GM12892 (cell line): ENCODE measurements at places on chromosomes 7 and 10.

DNA sequence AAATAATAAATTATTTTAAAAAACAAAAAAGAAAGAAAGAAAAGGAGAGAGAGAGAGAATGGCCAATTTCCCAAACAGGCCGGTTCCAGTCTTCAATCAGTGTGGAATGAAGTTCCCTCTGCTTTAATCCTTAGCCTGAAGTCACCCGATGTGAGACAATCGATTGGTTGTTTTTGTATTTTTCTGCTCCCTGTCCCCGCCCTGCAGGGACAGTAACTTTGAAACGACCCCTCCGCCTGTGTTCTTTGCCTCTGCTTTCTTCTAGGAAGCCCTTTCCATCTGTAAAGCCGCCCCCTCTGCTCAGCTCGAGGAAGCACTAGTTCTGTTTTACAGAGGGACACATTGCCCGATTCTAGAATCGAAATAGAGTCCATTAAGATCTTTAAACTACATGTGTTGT lies 33.4 kb downstream of the FOXL3 start:
- no peak for DNase-seq

- DNase-seq: no peak
Observed at GRCh38 chr10:63416376-63416775, 49.4 kb downstream of the JMJD1C start.

- no peak for DNase-seq
Observed at GRCh38 chr10:93915598-93915997, 21.8 kb downstream of the SLC35G1 start.

- DNase-seq: no peak
Observed at GRCh38 chr7:146736446-146737190, 620.0 kb downstream of the CNTNAP2 start.

DNA sequence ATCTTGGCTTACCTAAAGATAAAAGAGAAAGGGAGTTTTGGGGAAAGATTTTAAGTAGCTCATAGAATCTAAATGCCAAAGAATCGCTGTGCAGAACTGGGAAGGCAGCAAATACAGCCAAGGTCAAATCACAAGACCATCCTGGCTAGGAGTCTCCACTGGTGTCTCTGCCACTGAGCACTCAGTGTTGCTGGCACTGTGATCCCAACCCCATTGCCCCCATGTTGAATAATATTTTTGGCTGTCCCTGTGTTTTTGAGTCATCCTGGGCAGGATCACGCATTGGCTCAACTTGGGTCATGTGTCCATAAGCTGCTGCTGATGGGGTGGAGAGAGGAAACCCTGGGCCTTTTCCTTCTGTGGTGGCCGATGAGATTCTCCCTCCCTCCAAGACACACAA lies 21.2 kb downstream of the TLX1 start:
- no peak for DNase-seq

DNA sequence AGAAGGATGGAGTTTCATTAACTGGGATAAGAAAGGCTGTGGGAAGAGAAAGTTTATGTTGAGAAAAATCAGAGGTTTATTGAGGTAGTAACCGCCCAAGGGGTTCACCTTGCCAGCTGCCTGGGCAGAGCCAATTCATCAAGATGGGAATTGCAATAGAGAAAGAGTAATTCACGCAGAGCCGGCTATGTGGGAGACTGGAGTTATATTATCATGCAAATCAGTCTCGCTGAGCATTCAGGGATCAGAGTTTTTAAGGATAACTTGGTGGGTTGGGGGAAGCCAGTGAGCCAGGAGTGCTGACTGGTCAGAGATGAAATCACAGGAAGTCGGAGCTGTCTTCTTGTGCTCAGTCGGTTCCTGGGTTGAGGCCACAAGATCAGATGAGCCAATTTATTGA lies 70.6 kb downstream of the MALRD1 start:
- DNase-seq: no peak

- no peak for DNase-seq
Observed at GRCh38 chr7:42730586-42730985, 181.3 kb downstream of the C7orf25 start.

DNA sequence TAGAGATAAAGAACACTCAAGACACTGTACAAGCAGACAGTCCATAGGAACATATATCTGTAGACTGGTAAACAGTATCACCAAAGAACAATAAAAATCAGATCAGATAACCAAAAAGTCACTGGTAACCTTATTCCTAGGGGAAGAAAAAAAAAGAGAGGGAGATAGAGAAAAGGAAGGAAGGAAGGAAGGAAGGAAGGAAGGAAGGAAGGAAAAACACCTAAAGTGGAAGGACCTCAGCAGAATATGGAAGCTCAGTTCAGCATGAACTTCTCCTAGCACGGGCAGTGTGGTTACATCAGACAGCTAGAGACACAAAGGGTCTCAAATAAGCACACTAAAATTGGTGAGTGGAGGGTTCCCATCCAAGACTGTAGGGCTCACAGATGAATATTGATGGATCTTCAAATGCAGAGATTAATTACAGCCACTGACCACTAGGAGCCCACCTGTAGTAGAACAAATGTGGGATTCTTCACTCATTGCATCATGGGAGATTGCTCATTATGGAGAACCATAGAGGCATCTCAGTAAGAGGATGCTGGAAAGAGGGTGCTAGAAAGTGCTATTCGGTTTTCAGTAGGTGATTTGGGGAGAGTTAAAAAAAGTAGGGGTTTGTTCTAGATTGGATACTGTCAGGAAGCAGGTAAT lies 293.4 kb upstream of the C7orf33 start:
- no peak for DNase-seq

DNA sequence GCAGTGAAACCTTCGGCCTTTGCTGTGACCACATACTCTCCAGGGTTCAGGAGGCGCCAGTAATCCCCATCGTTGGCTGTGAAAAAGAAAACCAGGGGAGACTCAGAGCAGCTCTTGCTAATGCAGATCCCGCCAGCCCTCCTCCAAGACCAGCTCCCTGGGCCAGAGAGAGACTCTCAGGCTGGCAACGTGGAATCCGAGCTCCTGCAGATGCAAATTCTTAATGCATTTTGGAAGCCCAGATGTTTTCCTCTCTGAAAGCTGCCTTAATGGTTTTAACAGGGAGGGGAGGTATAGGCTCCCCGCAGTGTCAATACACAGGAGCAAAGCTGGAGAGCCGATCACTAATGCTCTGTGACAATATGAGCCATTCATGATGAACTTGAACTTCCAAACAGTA lies 80.8 kb downstream of the GPR26 start:
- DNase-seq: no peak

- DNase-seq: no peak
Observed at GRCh38 chr7:2306688-2307087, 7.6 kb downstream of the SNX8 start.

DNA sequence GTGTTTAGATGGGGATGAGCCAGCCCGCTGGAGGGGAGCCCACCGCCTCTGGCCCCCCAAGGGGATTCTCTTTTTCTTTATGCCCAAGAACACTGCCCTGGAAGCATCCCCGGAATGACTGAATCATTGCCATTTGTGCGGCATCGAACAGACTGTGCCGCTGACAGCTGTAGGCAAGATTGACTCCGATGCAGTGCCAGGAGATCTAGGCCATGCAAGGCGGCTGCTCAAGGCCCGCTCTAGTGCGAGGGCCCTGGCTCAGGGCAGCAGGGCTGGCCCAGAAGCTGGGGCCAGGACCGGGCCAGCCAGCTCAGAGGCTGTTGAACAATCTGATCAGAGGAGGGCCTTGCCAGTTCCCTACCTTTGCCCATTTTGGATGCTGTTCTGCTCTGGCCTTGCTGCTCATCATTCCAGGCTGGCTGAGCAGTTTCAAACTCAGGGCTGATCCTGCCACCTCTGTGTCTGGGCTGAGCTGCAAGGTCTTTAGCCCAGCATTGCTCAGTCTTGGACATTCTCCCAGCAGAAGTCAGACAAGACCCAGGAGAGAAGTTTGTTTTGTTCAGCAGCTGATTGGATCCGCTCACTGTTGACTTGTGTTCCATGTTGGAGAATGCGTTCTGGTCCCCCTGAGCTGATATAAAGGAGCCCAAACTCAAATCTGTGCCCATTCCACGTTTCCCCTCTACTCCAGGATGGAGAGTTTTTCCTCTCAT lies 485.3 kb upstream of the GALNT17 start:
- no peak for DNase-seq

DNA sequence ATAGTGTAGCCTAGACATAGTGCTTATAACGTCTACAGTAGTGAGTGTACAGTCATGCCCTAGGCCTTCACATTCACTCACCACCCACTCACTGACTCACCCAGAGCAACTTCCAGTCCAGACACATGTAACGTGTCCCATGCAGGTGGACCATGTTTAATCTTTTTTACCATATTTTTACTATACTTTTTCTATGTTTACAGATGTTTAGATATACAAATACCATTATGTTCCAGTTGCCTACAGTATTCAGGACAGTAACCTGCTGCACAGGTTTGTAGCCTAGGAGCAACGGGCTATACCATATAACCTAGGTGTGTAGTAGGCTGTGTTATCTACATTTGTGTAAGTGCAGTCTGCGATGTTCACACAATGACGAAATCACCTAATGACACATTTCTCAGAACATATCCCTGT lies 11.0 kb downstream of the MPP7 start:
- DNase-seq: no peak

DNA sequence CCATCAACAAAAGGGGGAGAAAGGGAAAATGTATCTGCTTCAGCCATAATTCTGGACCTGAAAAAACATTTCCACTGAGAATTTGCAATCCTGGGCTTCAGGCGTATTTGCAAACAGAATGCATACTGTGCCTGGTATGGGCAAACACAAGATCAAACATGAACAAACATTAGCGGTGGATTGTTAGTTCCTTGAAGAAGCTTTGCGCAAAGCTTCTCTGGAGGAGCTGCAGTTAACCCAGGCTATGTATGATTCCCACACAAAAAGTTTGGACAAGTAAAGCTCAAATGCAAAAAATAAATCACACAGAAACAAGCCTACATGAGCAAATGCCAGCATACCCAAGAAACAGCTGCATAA lies 20.4 kb upstream of the HILPDA start:
- DNase-seq: no peak

DNA sequence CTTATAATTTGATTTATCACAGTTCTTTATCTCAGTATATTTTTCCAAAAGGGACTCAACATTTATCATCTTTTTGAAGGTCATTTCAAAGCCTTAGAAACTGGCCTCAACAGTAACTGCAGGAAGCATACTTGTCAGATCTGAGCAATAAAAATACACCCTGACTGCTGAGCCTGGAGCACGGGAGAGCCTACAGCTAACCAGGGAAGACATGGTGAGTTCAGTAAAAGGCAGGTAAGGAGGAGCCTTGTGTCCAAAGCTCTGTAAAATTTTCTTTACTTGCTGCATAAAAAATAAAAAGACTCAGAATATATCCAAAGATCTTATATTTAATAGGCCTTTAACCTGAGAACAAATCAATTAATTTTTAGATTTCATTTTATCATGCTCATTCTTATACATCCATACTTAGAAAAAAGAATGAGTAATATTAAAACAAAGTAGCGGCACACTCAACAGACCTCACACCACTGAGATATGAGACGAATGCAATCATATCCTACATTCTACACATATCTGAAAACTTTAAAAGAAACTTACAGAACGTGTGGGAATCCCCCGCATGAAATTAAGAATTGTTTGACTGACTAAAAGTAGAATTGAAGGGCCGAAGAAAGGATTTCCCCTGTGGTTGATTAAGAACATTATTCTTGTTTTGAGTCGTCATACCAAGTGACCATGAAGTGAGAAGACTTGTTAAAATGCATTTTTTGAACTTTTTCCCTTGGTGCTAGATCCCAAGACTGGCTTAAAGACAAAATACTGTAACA lies 296.4 kb upstream of the MKLN1 start:
- DNase-seq: no peak

GRCh38 chr7:49486974-49487829 lies 286.2 kb upstream of the VWC2 start:
- no peak for DNase-seq

GRCh38 chr7:16905300-16906044 lies 23.7 kb upstream of the AGR3 start:
- no peak for DNase-seq

GRCh38 chr10:118290471-118290995 lies 51.6 kb downstream of the FAM204A start:
- DNase-seq: no peak

DNA sequence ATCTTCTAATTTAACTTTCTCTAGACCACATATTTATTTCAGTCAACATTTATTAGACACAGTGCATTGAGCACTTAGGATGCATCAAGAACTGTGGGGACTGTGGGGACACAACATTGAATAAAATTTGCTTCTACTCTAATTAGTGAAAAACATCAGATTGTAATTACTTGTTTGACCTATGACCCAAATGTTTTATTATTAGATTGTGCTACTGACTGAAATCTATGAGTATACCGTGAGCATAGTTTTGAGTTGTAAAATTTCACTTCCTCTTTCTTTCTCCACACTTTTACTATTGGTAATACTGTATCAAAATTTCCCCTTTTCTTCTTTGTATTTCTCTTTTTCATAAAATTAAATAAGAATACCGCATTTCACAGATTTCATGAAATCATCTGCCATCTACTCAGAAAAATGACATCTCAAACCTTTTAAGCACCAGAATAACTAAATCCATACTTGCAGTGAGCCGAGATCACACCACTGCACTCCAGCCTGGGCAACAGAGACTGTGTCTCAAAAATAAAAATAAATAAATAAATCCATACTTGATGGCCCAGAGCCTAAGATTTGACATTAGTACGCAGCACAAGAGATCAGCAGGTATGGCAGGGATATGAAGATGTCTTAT lies 25.4 kb upstream of the INPP5F start:
- DNase-seq: no peak

- DNase-seq: no peak
Observed at GRCh38 chr7:130667593-130668257, 823 bp downstream of the COPG2 start.
